T-cell (primary cell): ENCODE measurements at places on chromosomes 3 and 15. TPM values are rescaled to one million over a fixed set of nuclear protein-coding genes. Genes with fewer than 3 reads are reported as not detected.

GRCh38 chr3:19543212-19543841, 390.7 kb downstream of the EFHB start:
- H3K36me3 ChIP-seq, result no peaks in the 10 kb centered on the region
- H3K4me1 ChIP-seq, result no peaks in the 10 kb centered on the region
- H3K27me3 ChIP-seq, result no peaks in the 10 kb centered on the region
- no peak overlapping the region for H3K4me3 ChIP-seq

Gene ITIH4
- 38.8 TPM for total RNA-seq

DNA sequence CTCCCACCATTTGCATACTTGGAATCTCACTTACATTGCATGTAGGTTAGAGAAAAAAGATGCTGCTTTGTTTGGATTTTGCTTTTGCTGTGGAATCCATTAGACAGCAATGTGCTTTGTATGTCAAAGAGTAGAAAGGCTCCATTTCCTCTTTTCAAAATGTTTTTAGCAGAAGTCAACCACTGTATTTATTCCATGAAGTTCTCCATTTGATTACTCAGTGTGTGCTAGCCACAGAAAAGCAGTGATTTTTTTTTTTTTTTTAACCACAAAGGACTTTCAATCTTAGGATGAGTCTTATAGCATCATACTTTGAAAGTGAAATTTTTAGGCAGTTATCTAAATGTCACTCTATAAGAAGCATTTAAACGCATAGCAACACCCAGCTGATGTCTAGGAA, 285.0 kb upstream of the ADAMTS9 start:
- H3K27ac ChIP-seq, result no peak overlapping the region
- no peak for DNase-seq
- no peaks in the 10 kb centered on the region for H3K4me1 ChIP-seq
- H3K36me3 ChIP-seq, result no peaks in the 10 kb centered on the region

Gene SNX22
- 0.73 TPM for total RNA-seq

Gene ITIH3
- 0.76 TPM for total RNA-seq

DNA sequence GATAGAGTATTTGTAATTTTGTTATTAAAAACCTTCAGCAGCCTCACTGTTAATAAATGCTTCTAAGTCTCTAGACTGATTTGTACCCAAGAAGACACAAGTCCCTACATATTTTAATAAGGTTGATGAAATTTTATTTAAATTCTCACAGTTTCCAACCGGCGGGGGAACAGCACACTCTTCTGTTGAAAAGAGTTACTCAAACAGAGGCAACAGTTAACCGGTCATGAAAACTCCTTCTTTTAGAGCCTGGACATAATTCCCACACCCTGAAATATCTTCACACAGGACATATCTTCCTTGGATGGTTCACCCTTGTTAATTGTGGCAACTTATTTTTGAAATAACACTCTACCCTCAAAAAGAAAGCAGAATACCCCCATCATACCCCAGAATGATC, 278.8 kb downstream of the FOXP1 start:
- DNase-seq, result peak; percentile 22
- no peaks in the 10 kb centered on the region for H3K27me3 ChIP-seq
- H3K36me3 ChIP-seq, result no peaks in the 10 kb centered on the region

- H3K27ac ChIP-seq, result no peak overlapping the region
- no peaks in the 10 kb centered on the region for H3K27me3 ChIP-seq
- no peak for DNase-seq
- no peak overlapping the region for H3K4me3 ChIP-seq
- H3K4me1 ChIP-seq, result no peaks in the 10 kb centered on the region
These were observed 250.9 kb upstream of the TPM1 start for GRCh38 chr15:62791694-62792093.

Gene ZDHHC23
- 7.2 TPM for total RNA-seq

- peaks cover 11% of the 10 kb centered on the region for H3K4me1 ChIP-seq
- DNase-seq, result peak; percentile 11
- no peaks in the 10 kb centered on the region for H3K27me3 ChIP-seq
- no peak overlapping the region for H3K27ac ChIP-seq
- peak overlapping the region; percentile 82 for H3K4me3 ChIP-seq
These were observed 843 bp downstream of the GLCE start for GRCh38 chr15:69161079-69161877.

- H3K4me1 ChIP-seq, result no peaks in the 10 kb centered on the region
- H3K36me3 ChIP-seq, result no peaks in the 10 kb centered on the region
- no peak overlapping the region for H3K27ac ChIP-seq
- no peak overlapping the region for H3K4me3 ChIP-seq
These were observed 32.8 kb downstream of the SCN5A start for GRCh38 chr3:38616658-38617057.

- peaks cover 8% of the 10 kb centered on the region for H3K27me3 ChIP-seq
- DNase-seq, result peak; percentile 30
- no peaks in the 10 kb centered on the region for H3K36me3 ChIP-seq
- H3K27ac ChIP-seq, result peak overlapping the region; percentile 34
These were observed 84.6 kb upstream of the KLF13 start for GRCh38 chr15:31241888-31242522.

DNA sequence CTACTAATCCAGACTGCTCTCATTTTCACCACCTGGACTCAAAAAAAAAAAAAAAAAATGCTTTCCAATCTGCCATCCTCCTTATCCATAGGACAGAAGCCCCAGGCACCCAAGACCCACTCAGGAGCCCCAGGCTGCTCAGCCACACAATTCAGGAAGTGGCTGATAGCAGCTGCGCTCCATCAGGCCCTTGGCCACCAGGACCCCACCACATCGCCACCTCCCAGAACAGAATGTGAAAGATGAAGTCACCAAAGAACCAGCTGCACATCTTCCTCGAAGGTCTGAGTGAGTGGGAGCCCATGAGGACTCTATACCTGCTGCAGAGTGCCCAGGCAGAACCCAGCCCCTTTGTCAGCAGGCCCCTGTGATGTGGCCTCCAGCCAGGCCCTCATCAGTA, 19.5 kb downstream of the POC1A start:
- H3K27ac ChIP-seq, result no peak overlapping the region
- H3K36me3 ChIP-seq, result peaks cover 7% of the 10 kb centered on the region
- no peaks in the 10 kb centered on the region for H3K4me1 ChIP-seq
- DNase-seq, result no peak
- H3K4me3 ChIP-seq, result no peak overlapping the region

GRCh38 chr3:57872606-57873005, 116.5 kb downstream of the SLMAP start:
- H3K27me3 ChIP-seq, result no peaks in the 10 kb centered on the region
- no peak for DNase-seq
- H3K27ac ChIP-seq, result no peak overlapping the region
- H3K4me1 ChIP-seq, result no peaks in the 10 kb centered on the region

- no peaks in the 10 kb centered on the region for H3K27me3 ChIP-seq
- H3K4me3 ChIP-seq, result no peak overlapping the region
- no peaks in the 10 kb centered on the region for H3K36me3 ChIP-seq
- no peak for DNase-seq
These were observed 55.0 kb downstream of the LSAMP start for GRCh38 chr3:116390318-116390717.

DNA sequence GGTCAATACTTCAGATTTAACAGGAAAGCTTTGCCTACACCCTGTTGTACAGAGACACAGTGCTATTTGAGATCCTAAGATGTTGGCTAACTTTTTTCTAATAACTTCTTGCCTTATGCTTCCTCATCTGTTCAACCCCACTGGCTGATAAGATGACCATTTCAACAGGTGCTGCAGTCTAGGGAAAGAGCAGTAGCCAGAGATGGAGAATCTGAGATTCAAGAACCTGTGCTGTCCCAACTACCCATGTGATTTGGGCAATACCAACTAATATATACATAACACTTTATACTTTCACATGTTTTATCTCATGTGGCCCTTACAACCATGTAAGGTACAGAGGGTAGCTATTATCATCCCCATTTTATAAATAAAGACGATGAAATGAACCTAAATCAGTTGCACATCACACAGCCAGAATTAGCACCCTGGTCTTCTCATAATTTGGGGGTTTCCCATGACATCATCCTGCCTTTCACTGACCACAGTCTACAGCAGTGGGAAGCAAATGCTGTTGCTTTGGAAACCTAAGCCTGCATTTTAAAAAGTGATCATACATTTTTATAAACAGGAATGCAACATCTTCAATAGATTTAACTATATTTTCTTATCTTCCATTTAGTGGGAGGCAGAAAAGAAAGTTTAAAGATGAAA, 9.7 kb downstream of the TTC23 start:
- H3K36me3 ChIP-seq, result no peaks in the 10 kb centered on the region
- H3K4me1 ChIP-seq, result no peaks in the 10 kb centered on the region
- H3K4me3 ChIP-seq, result no peak overlapping the region
- peaks cover 4% of the 10 kb centered on the region for H3K27me3 ChIP-seq
- no peak for DNase-seq
- no peak overlapping the region for H3K27ac ChIP-seq

Gene EPHA3
- not detected for total RNA-seq

Gene AP3B2
- total RNA-seq, result 5.8 TPM

Gene GOLGA6L10
- total RNA-seq, result 1.6 TPM

- H3K4me1 ChIP-seq, result no peaks in the 10 kb centered on the region
- DNase-seq, result no peak
These were observed 334.1 kb downstream of the GABRB3 start for GRCh38 chr15:26438718-26439117.

DNA sequence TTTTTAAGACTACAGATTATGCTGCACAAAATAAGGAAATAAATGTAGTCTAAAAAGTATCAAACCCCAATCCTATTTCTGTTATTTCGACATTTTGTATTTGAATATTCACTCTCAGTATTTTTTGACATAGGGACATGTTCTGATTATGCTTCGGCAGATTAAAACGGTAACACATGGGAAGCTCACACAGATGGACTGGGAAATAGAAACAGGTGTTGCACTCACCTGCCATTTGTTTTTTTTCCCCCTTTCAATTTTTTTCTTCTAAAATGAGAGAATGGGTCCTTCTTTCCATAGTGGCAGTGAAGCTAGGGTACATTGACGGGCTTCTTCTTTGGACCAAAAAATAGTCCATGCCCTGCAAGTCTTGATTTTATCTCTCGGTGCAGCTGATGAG, 163.1 kb downstream of the MYRIP start:
- DNase-seq, result no peak
- no peaks in the 10 kb centered on the region for H3K4me1 ChIP-seq
- H3K27me3 ChIP-seq, result no peaks in the 10 kb centered on the region
- H3K4me3 ChIP-seq, result no peak overlapping the region
- no peaks in the 10 kb centered on the region for H3K36me3 ChIP-seq

Gene FBXW12
- total RNA-seq, result not detected

Gene KBTBD13
- not detected for total RNA-seq

- no peaks in the 10 kb centered on the region for H3K36me3 ChIP-seq
- no peak within 1 kb of the TSS for H3K4me3 ChIP-seq
These were observed at the start of gene HDC for GRCh38 chr15:50265620-50266019. TSS of gene HDC (minus strand) at chr15:50265726. CDS start at chr15:50265623, 103 bp downstream.

Gene B3GNT5
- 0.92 TPM for total RNA-seq
